ENCODE measurements at places on chromosomes 7 and 10.

GRCh38 chr7:121621937-121622336 lies 225.8 kb upstream of the FAM3C start:
- DNase-seq: no peak

GRCh38 chr10:2244471-2244870 lies 507.1 kb upstream of the ADARB2 start:
- no peak for DNase-seq

DNA sequence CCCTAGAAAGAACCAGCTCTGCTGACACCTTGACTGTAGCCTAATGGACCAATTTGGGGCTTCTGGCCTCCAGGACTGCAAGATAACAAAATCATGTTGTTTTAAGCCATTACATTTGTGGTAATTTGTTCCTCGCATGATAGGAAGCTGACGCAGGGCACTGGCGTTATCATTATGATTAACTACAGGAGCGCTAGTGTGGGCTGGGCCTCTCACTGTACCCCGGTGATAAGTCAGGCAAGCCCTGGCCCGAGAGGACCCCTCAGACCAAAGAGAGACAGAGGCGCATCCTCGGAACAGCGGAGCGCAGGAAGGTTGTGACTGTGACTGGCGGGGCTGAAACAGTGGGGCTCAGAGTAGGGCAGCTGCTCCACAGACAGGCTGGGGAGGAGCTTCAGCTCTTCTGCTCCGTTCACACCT lies 150.3 kb upstream of the CHST15 start:
- no peak for DNase-seq

DNA sequence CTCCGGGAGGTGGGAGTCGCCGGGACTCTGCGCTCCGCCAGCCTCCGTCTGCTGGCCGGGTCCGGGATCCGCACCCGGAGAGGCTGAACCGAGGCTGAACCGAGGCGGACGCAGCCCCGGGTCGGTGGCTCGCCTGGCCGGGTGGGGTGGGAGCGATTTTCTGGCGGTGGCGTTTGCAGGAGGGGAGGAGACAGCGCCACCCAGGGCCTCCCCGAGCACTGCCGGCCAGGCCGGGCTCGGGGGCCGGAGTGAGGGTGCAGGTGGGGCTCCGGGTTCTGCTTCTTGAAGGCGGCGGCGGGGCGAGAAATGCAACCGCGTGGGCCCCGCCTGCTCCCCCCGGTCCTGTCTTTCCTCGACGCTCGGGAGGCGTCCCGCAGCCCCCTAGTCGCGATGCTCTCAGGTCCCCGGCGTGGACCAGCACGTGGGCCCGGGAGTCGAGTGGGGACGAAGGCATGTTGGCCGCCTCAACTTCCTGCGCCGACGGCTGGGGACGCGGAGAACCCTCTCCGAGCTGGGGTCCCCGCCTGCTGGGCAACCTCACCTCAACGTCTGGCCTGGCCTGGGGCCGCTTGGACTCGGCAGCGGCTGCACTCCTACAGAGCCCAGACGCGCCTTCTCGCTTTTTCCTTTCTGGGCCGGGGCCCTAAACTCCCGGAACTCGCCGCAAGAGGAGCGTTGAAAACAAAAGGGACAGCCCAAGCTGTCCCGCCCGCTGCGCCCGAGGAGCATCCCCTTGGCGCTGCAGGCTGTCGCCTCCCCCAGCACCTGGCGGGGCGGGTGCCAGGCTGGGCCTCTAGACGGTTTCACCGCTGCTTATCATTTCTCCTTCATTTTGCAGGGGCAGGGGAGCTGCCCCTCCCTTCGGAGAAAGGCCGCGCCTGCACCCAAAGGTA lies 25.2 kb upstream of the VAX1 start:
- no peak for DNase-seq

DNA sequence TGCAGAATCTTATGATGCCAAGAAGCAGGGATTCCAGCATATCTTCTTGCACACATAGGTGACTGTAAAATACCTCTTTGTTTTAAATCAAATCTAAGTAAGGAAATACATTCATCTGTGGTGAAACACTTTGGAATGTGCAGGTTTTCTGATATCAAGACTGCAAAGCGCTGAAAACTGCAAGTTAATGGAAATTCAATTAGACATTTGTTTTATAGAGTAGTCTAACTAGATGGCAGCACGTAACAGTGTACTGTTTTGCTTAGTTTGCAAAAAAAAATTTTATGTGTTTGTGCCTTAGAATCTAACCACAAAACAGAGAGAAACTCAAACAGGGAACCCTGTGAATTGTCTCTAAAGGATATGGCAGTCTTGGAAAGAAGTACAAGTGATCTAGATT lies 259.2 kb downstream of the HDAC9 start:
- no peak for DNase-seq

GRCh38 chr7:31716355-31716754 lies 29.3 kb downstream of the PPP1R17 start:
- no peak for DNase-seq

DNA sequence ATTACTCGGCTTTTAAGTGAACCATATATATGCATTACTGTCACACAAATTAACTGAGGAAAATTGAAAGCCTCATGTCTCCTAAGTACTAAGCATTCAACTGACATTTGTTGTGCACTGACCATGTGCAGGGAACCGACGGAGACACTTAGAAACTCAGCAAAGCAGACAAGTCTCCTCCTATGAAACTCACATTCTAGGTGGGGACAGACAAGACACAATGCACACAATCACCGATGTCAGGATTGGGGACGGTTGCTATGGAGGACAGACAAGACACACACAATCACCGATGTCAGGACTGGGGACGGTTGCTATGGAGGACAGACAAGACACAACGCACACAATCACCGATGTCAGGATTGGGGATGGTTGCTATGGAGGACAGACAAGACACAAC lies 134.0 kb downstream of the PTPRN2 start:
- no peak for DNase-seq

DNA sequence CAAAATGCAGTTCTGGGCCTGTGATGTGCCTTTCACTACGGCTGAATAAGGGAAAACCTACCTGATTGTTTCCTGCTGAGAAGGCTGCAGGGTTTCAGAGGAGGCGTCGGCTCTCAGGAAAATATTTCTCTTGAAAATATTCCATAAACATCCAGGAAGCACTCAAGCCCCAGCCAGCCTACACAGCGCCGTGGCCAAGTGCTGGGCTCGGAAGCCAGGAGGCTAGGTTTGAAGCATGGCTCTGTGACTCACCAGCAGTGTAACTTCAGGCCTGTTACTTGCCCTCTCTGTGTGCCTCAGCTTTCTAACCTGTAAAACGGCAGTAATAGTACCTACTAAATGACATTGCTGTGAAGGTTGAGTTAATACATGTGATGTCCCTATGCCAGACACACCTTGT lies 399.1 kb downstream of the GATA3 start:
- no peak for DNase-seq

GRCh38 chr10:43961523-43962345 lies 313.1 kb upstream of the ZNF32 start:
- DNase-seq: no peak

DNA sequence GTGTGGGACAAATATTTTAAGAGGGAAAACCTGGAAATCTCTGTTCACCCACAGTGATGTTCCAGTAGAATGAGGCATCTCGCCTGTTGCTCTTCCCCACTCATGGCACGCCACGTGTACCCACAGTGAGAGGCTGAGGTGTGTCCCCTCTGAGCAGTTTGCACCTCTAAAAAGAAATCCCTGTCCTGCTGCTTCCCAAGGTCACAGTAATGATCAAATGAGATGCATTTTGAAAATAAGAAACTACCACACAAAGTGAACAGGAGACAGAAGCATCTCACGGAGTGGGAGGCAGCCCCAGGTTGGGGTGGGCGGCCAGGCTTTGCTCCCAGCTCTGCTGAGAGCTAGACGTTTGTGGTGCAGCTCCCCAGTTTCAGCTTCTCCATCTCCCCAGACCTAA lies 12.4 kb upstream of the ZNF777 start:
- no peak for DNase-seq

- DNase-seq: no peak
These were observed 84.2 kb upstream of the FRMD4A start for GRCh38 chr10:14414901-14415300.

- DNase-seq: no peak
These were observed 67.2 kb downstream of the SKIDA1 start for GRCh38 chr10:21458126-21458871.

- no peak for DNase-seq
These were observed 7.7 kb downstream of the PON1 start for GRCh38 chr7:95316588-95316987.

- DNase-seq: no peak
These were observed 127.1 kb downstream of the ACTR3B start for GRCh38 chr7:152886579-152887117.

- no peak for DNase-seq
These were observed 49.4 kb downstream of the FRMPD2 start for GRCh38 chr10:48224979-48225560.

- DNase-seq: peak; percentile 8
These were observed 213.6 kb upstream of the FZD1 start for GRCh38 chr7:91050677-91051076.

- no peak for DNase-seq
These were observed 34.0 kb downstream of the THNSL1 start for GRCh38 chr10:25050402-25050801.

GRCh38 chr7:74684921-74685320 lies 27.4 kb downstream of the GTF2I start:
- DNase-seq: no peak

GRCh38 chr10:17497446-17498030 lies 43.1 kb upstream of the ST8SIA6 start:
- no peak for DNase-seq

GRCh38 chr7:26690135-26690805 lies 174.1 kb downstream of the SKAP2 start:
- DNase-seq: no peak

- DNase-seq: no peak
These were observed 765.8 kb upstream of the POM121L12 start for GRCh38 chr7:52269669-52270068.

- DNase-seq: no peak
These were observed 118.2 kb downstream of the VIPR2 start for GRCh38 chr7:159026271-159027055.

- no peak for DNase-seq
These were observed 124.5 kb downstream of the TMEM168 start for GRCh38 chr7:112665709-112666108.

DNA sequence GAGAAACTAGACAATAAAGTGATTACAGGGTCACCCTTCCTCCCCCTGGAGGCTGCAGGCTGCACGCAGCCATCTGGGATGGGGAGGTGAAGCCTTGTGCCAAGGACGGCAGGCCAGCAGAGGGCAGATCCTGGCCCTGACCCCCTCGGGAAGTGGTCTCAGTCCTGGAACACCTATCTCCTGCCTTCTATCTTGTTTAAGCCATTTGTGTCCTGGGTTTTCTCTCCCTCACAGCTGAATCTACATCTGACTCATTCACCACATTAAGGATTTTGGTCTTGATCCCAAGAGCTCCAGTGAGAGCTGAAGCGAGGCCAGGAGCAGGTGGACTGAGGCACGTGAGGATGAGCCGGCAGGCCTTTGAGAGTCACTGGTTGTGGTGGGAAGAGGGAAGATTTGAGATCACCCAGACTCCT lies 16.4 kb upstream of the PARP12 start:
- no peak for DNase-seq
